Stimulated activated CD8-positive, alpha-beta memory T cell treated with anti-CD3 and anti-CD28 coated beads, Interleukin-7, amount 100 ng/mL, for 1 hour (primary cell): ENCODE measurements at places on chromosomes 2 and 18.

DNA sequence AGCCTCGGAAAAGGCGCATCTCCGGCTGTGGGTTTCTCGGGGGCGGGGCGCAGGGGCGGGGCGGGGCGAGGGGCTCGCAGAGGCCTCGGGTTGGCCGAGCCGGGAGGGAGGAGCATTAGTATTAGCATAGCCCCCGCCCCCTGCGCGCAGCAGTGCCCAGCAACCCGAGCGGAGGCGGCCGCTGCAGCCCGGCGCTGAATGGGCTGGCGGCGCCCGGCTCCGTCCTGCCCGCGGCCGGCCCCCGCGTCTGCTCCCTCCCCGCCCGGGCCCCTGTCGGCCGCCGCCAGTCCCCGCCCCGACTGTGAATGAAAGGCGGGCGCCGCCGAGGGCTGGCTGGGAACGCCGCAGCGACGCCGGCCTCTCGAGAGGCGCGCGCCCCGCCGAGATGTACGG, at the start of gene EFR3B:
TSS of gene EFR3B (plus strand) at position 149 of the 393 bp plus-strand sequence. CDS start at position 386, 237 bp downstream.
- peak; percentile 77 for DNase-seq

- DNase-seq = no peak
Observed at GRCh38 chr18:9993521-9994025, 79.8 kb downstream of the VAPA start.

GRCh38 chr2:15890124-15890754, 50.1 kb upstream of the MYCN start:
- DNase-seq = no peak

GRCh38 chr2:195575016-195575415, 82.0 kb upstream of the SLC39A10 start:
- DNase-seq = no peak

DNA sequence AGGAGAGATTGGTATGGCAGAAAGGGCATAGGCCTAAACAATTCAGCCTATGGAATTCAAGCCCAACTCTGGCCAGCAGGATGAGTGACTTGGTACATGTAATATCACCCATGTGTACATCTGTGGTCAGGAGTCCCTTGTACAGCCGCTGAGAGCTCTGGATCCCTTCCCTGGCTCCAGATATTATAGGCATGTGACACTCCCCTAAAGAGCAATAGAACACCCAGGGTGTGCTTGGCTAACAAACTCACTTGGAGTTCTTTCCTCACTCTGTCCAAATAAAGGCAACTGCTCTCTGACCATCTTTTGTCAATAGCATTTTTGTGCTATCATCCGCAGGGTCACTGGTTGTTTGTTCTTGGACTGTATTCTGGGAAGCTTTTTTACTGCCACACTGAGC, 197.4 kb upstream of the NCKAP5 start:
- no peak for DNase-seq

DNA sequence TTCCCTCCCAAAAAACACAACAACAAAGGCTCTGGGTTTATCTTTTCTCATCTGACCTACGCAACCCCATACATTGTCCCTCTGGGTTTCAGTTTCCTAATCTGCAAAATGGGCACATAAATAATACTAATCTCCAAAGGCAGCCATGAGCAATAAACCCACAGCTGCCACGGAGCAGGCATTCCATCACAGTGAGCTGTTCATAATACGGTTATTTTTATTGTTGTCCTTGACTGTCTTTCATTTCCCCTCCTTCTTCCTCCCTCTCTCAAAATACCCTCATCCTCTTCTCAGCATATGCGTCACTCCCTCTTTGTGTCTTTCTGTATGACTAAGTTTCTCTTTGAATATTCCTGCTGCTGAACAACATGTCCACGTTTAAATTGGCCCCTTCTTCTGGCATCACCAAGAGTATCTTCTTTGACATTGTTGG, 129.8 kb upstream of the CAB39 start:
- DNase-seq = no peak

- DNase-seq = no peak
Observed at GRCh38 chr2:144215207-144215606, 304.7 kb downstream of the ZEB2 start.

DNA sequence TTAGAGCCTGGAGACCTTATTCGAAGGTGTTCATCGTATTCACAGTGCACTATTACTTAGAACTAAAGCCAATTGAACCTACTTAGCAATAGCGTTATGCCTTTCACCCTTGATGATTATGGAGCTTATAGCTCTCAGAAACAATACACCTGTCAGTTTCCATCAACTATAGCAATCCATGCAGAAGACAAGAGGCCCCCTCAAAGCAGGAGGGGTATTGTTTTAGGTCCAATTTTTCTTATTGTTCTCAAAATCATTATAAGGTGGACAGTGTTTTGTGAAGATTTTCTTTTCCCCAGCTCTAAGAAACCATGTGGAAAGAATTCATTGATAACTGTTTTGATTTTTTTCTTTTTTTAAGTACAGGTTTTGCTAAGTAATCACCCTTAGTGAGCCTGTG, 135.5 kb downstream of the MEIS1 start:
- no peak for DNase-seq

DNA sequence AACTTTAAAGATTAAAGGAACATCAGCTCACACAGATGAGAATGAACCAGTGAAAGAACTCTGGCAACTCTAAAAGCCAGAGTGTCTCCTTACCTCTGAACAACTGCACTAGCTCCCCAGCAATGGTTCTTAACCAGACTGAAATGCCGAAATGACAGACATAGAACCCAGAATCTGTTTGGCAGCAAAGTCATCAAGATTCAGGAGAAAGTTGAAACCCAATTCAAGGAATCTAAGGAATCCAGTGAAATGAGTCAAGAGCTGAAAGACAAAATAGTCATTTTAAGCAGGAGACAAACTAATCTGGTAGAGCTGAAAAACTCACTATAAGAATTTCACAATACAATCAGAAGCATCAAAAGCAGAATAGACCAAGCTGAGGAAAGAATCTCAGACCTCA, 72.0 kb downstream of the STRADB start:
- DNase-seq = no peak

GRCh38 chr18:71105078-71105819, 816.4 kb downstream of the SOCS6 start:
- DNase-seq = no peak

GRCh38 chr18:10705786-10706185, 180.0 kb downstream of the NAPG start:
- DNase-seq = no peak

DNA sequence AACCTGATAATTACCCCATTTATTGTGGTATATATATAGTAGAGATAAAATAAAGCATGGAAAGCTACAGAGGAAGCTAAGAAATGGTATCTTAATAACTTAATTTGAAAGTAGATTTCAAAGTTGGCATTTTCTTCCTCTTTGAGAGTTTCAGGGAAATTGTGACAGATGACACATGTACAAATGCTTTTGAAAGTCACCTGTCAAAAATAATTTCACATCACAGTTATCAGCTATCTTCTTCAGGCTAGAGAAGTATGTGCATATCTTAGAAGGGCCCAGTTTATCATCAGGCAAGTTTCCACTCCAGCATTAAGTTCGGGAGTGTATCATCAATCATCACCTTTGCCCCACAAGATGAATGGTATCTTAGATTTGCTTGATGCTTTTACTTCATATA, 457.9 kb downstream of the LRRTM4 start:
- no peak for DNase-seq
